ENCODE measurements at places on chromosomes 4 and X. TPM values are rescaled to one million over a fixed set of nuclear protein-coding genes. Genes with fewer than 3 reads are reported as not detected.

GRCh38 chr4:184907216-184907615 is 81.4 kb upstream of the ACSL1 start:
- H3K4me3 ChIP-seq: no peak overlapping the region
- H3K27ac ChIP-seq: no peak overlapping the region
- no peak for DNase-seq
- H3K4me1 ChIP-seq: no peaks in the 10 kb centered on the region
- no peaks in the 10 kb centered on the region for H3K36me3 ChIP-seq
- H3K27me3 ChIP-seq: no peaks in the 10 kb centered on the region

DNA sequence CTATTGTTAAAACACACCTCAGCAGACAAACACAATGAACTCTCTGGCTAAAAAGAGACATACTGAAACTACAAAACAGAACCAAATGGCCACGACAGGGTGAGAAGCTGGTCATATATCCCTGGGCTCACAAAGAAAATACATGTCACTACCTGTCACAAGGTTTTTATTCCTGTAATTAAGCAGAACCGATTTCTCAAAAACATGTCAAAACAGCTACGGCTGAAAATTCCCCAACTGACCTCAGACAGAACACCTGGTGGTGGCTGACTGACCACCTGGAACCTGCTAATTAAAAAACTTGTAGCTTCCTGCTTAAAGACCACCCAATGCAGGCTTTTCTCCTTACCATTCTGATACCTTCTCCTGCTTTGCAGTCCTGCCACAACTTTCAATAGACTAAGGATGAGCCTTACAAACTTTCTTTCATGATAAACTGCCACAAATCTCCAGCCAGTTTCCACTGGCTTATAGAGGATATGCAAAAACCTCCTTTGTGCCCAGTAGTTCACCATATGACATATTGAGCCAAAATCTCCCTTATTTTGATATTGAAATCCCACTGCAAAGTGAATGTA is 571.9 kb downstream of the SPOCK3 start:
- no peak overlapping the region for H3K27ac ChIP-seq
- no peak overlapping the region for H3K4me3 ChIP-seq
- no peak for DNase-seq

DNA sequence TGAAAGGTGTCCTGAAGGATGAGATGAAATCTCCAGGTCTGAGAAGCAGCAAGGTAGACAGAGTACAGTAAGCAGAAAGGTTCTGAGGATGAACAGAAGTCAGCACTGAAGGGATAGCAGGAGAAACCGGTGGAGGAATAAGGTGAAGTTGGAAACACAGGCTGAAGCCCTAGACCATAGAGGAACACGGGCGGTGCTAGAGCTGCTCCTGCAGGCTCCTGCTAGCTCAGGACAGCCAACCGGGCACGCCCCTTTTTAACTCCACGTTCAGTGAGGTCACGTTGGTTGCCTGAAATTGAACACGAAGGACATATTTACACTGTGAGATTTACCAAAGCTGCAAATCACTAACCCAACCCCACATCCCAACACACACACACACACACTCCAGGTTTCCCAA is 1886.4 kb upstream of the AGA start:
- H3K4me3 ChIP-seq: no peak overlapping the region
- no peaks in the 10 kb centered on the region for H3K27me3 ChIP-seq
- DNase-seq: no peak
- no peaks in the 10 kb centered on the region for H3K4me1 ChIP-seq
- no peak overlapping the region for H3K27ac ChIP-seq

DNA sequence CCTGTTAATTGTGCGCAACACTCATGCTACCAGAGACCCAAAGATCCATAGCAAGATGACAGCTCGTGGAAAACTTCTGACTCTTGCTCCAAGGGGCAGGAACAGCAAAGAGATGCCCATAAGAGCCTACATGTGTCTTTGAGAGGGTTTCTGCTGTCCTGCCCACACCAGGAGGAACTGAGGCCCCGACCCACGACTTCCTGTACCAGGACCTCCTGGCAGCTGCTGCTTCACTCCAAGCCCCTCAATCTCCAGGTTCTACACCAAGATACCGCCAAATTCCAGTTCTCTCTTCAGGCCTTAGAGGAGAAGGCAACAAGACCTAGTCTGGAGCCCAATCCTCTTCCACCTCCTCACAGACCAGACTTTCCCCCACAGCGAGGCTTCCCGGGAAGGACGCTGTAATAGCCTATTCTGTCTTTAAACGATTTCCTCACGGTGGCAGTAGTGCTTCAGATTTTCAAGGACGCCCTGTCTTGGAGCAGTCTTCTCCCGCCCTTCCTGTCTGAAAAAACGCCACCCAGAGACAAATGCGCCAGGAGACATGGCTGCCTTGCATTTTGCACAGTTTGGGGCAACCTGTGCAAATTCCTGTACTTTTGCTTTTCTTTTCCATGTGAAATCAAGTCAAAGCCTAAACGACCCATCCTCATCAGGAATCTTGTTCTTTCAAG is 230.2 kb upstream of the STK26 start:
- peaks cover 6% of the 10 kb centered on the region for H3K36me3 ChIP-seq
- H3K27ac ChIP-seq: no peak overlapping the region
- no peaks in the 10 kb centered on the region for H3K4me1 ChIP-seq
- no peak overlapping the region for H3K4me3 ChIP-seq

GRCh38 chrX:100895365-100896075 is 21.4 kb upstream of the NOX1 start:
- no peaks in the 10 kb centered on the region for H3K36me3 ChIP-seq
- no peak overlapping the region for H3K27ac ChIP-seq
- no peak overlapping the region for H3K4me3 ChIP-seq
- H3K27me3 ChIP-seq: no peaks in the 10 kb centered on the region

- H3K4me1 ChIP-seq: peaks cover 9% of the 10 kb centered on the region
- no peaks in the 10 kb centered on the region for H3K27me3 ChIP-seq
- peaks cover 25% of the 10 kb centered on the region for H3K36me3 ChIP-seq
- DNase-seq: peak; percentile 27
Measured at GRCh38 chr4:168707205-168707604, 210.4 kb downstream of the PALLD start.

- H3K27ac ChIP-seq: no peak within 1 kb of the TSS
- peaks cover 13% of the 10 kb centered on the region for H3K4me1 ChIP-seq
- peak within 1 kb of the TSS; percentile 61 for H3K4me3 ChIP-seq
Measured at GRCh38 chrX:129654652-129655546, at the start of gene APLN. APLN (minus strand) TSS chrX:129654956; CDS start chrX:129654630, 326 bp downstream.

- H3K36me3 ChIP-seq: no peaks in the 10 kb centered on the region
- DNase-seq: no peak
- no peak overlapping the region for H3K4me3 ChIP-seq
- H3K4me1 ChIP-seq: no peaks in the 10 kb centered on the region
Measured at GRCh38 chrX:2145692-2146367, 354.9 kb downstream of the DHRSX start.

GRCh38 chr4:138948918-138949317 is 66.7 kb upstream of the NOCT start:
- H3K27me3 ChIP-seq: no peaks in the 10 kb centered on the region
- no peak overlapping the region for H3K27ac ChIP-seq
- no peak for DNase-seq
- H3K4me1 ChIP-seq: no peaks in the 10 kb centered on the region
- no peak overlapping the region for H3K4me3 ChIP-seq

- no peaks in the 10 kb centered on the region for H3K27me3 ChIP-seq
- H3K4me3 ChIP-seq: no peak overlapping the region
- no peak for DNase-seq
- no peak overlapping the region for H3K27ac ChIP-seq
Measured at GRCh38 chr4:121397941-121398601, 17.3 kb upstream of the QRFPR start.

- H3K27me3 ChIP-seq: no peaks in the 10 kb centered on the region
- H3K36me3 ChIP-seq: no peaks in the 10 kb centered on the region
- H3K4me3 ChIP-seq: no peak overlapping the region
- DNase-seq: no peak
- H3K4me1 ChIP-seq: no peaks in the 10 kb centered on the region
Measured at GRCh38 chr4:140247237-140247636, 93.3 kb upstream of the MAML3 start.

GRCh38 chr4:25811374-25811690 is 51.5 kb downstream of the SEL1L3 start:
- H3K27ac ChIP-seq: no peak overlapping the region
- H3K27me3 ChIP-seq: no peaks in the 10 kb centered on the region
- H3K4me1 ChIP-seq: peaks cover 21% of the 10 kb centered on the region
- no peak overlapping the region for H3K4me3 ChIP-seq
- no peak for DNase-seq

DNA sequence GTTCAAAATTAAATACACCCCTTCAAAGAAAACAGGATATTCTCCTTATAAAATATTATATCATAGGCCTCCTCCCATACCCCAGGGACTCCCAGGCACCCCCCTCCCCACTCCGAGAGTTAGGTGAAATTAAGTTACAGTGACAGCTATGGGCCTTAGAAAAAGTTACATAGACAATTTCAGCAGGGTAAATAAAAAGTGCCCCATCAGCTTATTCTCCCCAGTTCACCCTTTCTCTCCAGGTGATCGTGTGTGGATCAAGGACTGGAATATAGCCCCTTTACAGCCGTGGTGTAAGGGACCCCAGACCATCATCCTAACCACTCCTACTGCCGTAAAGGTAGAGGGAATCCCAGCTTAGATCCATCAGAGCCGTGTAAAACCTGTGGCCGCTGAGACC is 147.6 kb upstream of the FGF16 start:
- no peak overlapping the region for H3K27ac ChIP-seq
- H3K27me3 ChIP-seq: no peaks in the 10 kb centered on the region
- H3K36me3 ChIP-seq: no peaks in the 10 kb centered on the region
- H3K4me1 ChIP-seq: no peaks in the 10 kb centered on the region

DNA sequence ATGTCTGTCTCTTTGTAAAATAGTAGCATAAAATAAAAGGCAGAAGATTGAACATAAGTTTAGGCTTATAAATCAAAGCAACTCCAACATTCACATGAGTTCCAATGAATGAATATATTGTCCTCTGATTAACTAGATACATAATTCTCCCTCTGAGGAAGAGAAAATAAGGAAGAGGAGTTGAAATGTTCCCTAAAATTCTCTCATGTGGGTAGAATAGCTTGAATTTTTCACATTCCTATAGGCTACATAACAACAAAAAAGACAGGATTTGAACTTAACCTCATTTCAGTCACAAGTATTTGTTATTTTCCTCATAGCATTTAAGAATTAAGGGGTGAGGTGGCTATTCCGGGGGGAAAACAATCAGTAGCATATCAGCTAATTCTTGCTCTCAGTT is 462.4 kb upstream of the NDST4 start:
- no peak for DNase-seq
- no peaks in the 10 kb centered on the region for H3K27me3 ChIP-seq
- 0 out of 2 replicates have a peak, but pooled peaks cover 2% of the 10 kb centered on the region for H3K4me1 ChIP-seq
- no peaks in the 10 kb centered on the region for H3K36me3 ChIP-seq

DNA sequence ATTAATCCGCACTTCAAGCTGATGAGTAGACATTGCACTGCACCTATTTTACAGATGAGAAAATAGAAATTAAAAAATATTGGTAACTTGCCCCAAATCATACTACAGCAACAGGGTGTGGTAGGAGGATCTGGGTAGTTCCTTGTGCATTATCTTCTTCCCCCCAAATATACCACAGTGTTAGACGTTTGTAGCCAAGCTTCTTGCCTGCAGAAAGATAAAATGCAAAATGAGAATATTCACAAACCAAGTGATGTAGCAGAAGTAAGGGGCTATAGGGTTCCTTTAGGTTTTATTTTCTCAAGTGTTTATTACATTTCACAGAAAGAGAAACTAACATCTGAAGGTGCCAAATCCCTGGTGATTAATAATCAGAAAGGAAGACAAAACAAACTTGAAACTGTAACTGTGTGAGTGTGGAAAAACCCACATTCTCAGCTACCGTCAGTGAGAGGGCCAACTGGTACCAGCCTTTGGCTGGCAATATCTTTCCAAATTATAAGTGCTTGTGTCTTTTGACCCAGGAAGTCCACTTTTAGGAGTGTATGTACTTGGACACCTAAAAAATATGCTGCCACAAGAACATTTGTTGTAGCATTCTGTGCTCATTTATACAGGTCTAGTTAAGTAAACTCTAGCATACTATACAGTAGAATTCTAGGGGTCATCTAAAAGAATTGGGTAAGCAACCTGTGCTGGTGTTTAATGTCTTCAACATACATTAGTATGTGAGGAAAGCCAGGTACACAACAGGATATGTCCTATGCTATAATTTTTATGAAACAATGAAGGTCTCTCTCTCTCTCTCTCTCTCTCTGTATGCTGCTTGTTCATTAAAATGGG is 6.7 kb upstream of the CD38 start:
- H3K4me1 ChIP-seq: no peaks in the 10 kb centered on the region
- no peak overlapping the region for H3K27ac ChIP-seq
- H3K4me3 ChIP-seq: no peak overlapping the region

GRCh38 chr4:138680989-138681604 is 334.5 kb upstream of the NOCT start:
- peak; percentile 57 for DNase-seq
- peaks cover 15% of the 10 kb centered on the region for H3K4me1 ChIP-seq
- no peak overlapping the region for H3K4me3 ChIP-seq

DNA sequence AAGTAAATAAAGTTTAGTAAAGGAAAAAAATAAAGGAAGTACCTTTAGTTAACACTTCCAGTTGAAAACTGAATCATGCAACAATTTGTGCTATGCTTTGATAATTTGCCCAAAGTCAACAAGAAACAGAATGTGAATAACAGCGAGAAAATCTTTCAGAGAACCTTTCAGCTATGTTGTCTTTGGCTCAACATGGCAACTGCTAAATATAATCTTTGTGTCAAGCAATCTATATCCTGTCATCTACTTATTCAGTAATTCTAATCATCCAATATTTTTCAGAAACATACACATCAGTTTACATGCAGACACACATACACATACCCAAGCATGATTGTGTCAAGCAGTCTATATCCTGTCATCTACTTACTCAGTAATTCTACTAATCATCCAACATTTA is 136.0 kb upstream of the PABPC4L start:
- no peak overlapping the region for H3K4me3 ChIP-seq
- H3K36me3 ChIP-seq: no peaks in the 10 kb centered on the region
- H3K27me3 ChIP-seq: no peaks in the 10 kb centered on the region
- H3K4me1 ChIP-seq: no peaks in the 10 kb centered on the region
- no peak for DNase-seq

DNA sequence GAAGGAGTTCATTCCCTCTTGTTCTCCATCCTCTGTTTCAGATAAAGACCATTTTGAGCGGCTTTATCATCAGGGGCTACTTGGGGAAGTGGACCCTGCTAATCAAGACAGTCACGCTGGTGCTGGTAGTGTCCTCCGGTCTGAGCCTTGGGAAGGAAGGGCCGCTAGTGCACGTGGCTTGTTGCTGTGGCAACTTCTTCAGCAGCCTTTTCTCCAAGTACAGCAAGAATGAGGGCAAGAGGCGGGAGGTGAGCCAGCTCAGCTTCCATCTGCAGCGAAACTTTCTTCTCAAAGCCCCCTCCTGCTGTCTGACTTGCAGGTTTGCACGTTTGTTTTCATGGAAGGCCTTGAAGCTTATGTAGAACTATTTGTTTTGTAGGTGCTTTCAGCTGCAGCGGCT is 49.5 kb downstream of the CLCN4 start:
- peaks cover 8% of the 10 kb centered on the region for H3K36me3 ChIP-seq
- no peak overlapping the region for H3K4me3 ChIP-seq
- H3K27me3 ChIP-seq: no peaks in the 10 kb centered on the region
- no peak for DNase-seq
- no peaks in the 10 kb centered on the region for H3K4me1 ChIP-seq

The HEPH gene
- total RNA-seq: 0.10 TPM

The FGF5 gene
- total RNA-seq: 0.15 TPM

The AFF2 gene
- total RNA-seq: 0.06 TPM

The LGI2 gene
- 12.0 TPM for total RNA-seq

The RAB41 gene
- total RNA-seq: not detected

The FAM184B gene
- total RNA-seq: 0.02 TPM

The PRKG2 gene
- not detected for total RNA-seq

The HELT gene
- not detected for total RNA-seq

The SCML2 gene
- 30.2 TPM for total RNA-seq

The CLTRN gene
- 0.42 TPM for total RNA-seq

The P2RY10 gene
- total RNA-seq: 0.18 TPM

The C4orf36 gene
- total RNA-seq: 0.75 TPM

The CLDN22 gene
- not detected for total RNA-seq

The ANTXR2 gene
- total RNA-seq: 34.5 TPM

The SPANXA1 gene
- not detected for total RNA-seq

The PABPC1L2B gene
- total RNA-seq: not detected

Data from SJCRH30 (cell line).